ENCODE measurements at places on chromosomes 2 and 18.
A peak's percentile ranks its signal among the peaks of the same experiment; 100 is the strongest.

DNA sequence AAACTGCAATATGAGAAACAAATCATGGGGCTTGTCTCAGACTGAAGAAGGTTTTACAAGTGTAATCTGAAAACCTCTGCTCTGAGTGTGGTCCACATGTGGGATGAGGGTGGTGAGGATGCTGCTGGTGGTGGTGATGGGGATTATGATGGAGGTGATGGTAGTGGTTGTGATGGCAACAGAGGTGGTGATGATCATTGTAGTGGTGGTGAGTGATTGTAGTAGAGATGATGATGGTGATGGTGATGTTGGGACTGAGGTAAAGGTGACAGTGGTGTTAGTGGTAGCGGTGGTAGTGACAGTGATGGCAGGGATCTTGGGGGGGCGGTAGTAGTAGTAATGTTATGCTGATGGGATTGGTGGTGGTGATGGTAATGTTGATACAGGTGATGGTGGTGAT, 217.8 kb downstream of the ANAPC1 start:
- no peak for DNase-seq

GRCh38 chr18:22902093-22902492, 31.0 kb upstream of the RBBP8 start:
- no peak for DNase-seq

DNA sequence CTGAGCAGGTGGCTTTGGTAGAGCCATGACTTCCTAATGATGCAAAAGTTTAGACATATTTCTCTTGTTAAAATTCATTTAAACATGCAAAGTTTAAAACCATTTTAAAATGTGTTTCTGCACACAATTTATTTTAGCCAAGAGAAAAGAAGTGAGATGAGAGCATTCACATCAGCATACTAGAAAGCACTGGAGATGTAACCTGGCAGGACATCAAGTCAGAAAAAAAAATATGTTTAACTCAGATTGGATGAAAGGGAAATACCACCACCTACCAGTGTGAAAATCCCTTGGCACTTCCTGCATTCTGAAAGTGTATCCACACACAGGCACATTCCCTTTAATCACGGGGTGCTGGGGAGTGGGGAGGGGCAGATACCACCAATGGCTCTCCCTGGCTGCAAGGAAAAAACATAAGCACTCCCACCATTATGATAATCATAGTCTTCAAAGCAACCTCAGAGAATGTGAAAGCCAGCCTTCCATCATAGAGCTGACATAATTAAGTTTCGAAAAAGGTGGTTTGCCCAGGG, 25.0 kb downstream of the DNER start:
- DNase-seq = no peak

GRCh38 chr2:9273486-9274130, 67.0 kb downstream of the ASAP2 start:
- DNase-seq = peak; percentile 45

DNA sequence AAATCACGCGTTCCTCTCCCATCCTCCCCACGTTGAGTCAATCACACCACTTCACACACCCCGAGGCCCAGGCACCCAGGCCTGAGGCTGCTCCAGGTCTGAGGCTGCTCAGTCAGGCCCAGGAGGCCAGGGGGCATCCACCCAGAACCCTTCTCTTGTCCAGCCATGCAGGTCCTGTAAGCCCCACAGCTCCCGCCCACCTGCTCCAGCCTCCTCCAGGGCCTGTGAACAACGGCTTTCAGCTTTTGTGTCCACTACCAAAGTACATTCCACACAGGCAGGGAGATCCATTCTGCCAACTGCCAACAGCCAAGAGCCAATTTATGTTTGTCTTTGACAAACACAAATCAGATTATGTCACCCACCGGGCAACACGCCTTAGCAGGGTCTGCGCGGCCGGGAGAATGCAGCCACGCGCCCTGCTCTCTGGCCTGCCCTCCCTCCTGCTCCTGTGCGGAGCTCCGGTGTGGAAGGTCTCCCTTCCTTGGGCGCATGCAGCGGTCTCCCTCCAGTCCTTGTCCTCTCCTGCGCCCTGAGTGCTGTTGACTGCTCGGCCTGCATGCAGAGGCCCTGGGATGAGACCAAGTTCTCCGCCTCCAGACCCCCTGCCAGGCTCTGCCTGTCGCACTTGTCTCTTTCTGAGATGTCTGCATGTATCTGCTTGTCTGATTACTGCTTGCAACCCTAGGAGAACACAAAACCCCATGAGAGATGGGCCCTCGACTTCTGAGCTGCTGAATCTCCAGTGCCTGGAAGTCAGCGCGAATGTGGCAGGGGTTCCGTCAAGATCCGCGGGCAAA, 146.6 kb downstream of the ZNF516 start:
- DNase-seq = no peak

DNA sequence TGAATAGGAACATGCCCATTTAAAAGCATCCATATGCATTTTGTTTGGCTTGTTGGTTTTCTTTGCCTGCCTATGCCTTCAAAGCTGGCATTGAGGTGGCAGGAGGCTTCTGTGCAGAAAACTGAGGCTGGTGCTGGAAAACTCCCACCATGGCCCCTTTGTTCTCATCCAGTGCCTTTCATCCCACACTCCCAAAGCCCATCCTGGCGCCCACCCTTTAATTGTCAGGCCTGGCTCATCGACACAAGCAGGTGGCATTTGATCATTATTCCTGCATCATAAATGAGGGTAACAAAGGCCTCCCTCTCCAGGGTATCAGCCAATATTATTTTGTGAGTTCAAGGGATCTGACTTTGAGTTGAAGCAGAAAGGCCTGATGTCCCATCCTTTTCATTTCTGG, 24.7 kb upstream of the ANXA4 start:
- no peak for DNase-seq

DNA sequence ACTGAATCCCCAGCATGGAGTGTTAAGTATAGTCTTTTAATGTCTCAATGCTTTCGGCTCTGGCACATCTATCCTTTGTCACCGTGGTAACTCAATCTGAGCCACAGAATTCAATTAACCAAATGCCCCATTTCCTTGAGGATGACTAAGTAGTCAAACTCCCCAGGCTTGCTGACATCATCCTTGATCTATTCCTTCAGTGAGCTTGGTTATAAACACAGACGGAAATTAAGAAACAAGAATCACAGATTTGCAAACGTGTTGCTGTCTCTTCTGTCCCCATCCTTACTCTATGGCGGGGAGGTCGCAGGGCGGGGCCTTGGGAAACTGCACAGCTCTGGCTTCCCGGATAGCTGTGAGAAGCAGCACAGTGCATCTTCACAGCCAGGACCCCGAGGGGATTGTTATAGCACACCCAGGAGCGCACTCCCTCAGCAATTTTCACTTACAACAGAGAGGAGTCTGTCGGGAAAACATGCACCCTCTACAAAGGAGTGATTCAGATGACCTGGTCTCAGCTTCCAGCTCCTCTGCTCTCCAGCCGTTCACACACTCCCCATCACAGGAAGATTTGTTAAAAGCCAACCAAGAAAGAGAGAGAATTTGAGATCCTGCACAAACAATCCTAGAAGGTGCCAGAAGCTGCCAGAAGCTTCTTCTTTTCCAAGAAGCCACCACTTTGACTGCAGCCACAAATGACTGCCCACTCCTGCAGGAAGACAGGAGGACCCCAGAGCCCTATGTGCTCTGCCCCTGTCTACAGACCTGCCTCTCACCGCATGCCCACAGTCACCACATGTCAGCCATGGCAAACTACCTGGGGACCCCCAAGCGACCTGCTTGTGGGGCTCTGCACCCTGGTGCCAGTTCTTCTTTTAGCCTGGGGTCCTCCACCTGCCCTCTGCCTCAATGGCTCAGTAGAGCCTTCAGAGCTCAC, 44.9 kb upstream of the YWHAQ start:
- peak; percentile 93 for DNase-seq

- DNase-seq = peak; percentile 45
These were observed 559 bp downstream of the MYL12A start for GRCh38 chr18:3248062-3248657.

GRCh38 chr2:52745144-52745543, 1022.5 kb upstream of the CHAC2 start:
- no peak for DNase-seq

- DNase-seq = no peak
These were observed 142.5 kb downstream of the FAM210A start for GRCh38 chr18:13583576-13584550.

GRCh38 chr2:17107151-17107550, 411.1 kb downstream of the RAD51AP2 start:
- DNase-seq = no peak

- DNase-seq = no peak
These were observed 95.0 kb upstream of the EML6 start for GRCh38 chr2:54628418-54628817.

All from fibroblast of mammary gland (primary cell).